Thoracic aorta (tissue), 2 donors: ENCODE measurements at places on chromosomes 7 and 10. TPM values are rescaled to one million over a fixed set of nuclear protein-coding genes. Genes with fewer than 3 reads are reported as not detected.

DNA sequence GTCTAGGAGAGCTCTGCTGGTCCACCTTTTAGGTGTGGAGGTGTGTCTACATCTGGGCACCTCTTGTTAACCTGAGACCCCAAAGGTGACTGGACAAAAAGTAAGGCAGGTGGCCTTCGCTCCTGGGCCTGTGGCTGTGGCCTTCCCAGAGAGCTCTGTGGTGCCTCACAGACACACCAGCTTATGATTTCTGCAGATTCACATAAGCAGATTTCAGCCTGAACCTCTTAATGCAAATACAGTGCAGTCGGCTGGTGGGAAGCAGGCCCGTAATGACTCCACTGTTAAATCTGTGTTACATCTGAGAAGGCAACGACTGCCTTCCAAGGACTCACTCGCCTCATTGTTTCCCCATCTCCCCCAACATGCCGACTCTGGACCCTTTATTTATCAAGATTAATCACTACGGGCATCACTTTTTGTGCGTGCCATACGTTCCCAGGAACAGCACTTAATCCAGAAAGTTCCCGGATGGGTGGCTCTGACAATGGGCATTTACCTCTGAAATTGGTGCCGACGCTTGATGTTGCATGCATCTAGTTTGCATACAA, 119.8 kb downstream of the EBF3 start:
- H3K27ac ChIP-seq, result no peak overlapping the region
- no peak overlapping the region for H3K4me3 ChIP-seq
- no peaks in the 10 kb centered on the region for H3K36me3 ChIP-seq
- H3K4me1 ChIP-seq, result no peaks in the 10 kb centered on the region

Gene OR2A1
- not detected for total RNA-seq

Gene PON1
- total RNA-seq, result not detected

GRCh38 chr10:116331815-116332214, 7.6 kb downstream of the CCDC172 start:
- DNase-seq, result no peak
- no peak overlapping the region for H3K4me3 ChIP-seq
- no peaks in the 10 kb centered on the region for H3K27me3 ChIP-seq
- no peaks in the 10 kb centered on the region for H3K36me3 ChIP-seq
- no peaks in the 10 kb centered on the region for H3K4me1 ChIP-seq
- no peak overlapping the region for H3K27ac ChIP-seq

GRCh38 chr10:118503192-118503591, 92.3 kb downstream of the PRLHR start:
- no peak overlapping the region for H3K4me3 ChIP-seq
- H3K36me3 ChIP-seq, result no peaks in the 10 kb centered on the region
- H3K4me1 ChIP-seq, result no peaks in the 10 kb centered on the region
- no peak for DNase-seq
- no peaks in the 10 kb centered on the region for H3K27me3 ChIP-seq
